ENCODE measurements at places on chromosomes 5 and 9.

DNA sequence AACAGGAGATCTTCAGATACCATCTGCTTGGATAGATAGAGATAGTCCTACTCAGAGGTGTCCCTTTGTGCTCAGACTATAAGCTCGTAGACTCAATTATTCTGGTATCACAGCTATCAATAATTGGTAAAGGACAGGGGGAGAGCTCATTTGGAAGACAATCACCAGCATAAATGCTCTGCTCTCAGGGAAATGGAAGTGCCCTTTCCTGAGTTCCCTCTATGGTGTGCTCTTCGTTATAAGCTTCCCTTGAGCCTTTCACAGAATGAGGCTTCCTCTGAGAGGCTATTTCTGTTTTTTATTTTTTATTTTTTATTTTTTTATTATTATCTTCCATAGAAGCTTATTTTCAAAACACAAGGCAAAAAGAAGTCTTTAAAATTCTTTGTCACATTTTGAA lies 1155.7 kb upstream of the DMAC1 start:
- no peak for DNase-seq

GRCh38 chr9:95770653-95771131 lies 104.8 kb upstream of the ERCC6L2 start:
- DNase-seq: no peak

- no peak for DNase-seq
These were observed 157.8 kb downstream of the NXNL2 start for GRCh38 chr9:88692827-88693226.

GRCh38 chr9:78972303-78972999 lies 599.3 kb upstream of the TLE4 start:
- DNase-seq: no peak

- DNase-seq: no peak
These were observed 59.7 kb downstream of the ATP10B start for GRCh38 chr5:160792281-160792680.

DNA sequence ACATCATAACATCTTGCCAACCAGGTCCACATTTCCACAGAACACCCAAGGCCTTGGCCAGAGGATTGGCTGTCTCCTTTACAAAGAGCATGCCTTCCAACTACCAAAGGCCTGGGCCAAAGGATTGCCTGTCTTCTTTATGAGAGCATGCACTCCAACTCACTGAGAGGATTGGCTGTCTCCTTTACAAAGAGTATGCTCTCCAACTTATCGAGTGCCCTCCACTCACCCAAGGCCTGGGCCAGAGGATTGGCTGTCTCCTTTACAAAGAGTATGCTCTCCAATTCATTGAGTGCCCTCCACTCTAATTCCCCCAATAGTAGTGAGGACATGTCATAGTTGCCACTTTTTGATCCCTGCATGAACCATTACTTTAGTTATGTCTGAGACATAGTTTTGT lies 79.9 kb upstream of the TAS2R1 start:
- DNase-seq: no peak

DNA sequence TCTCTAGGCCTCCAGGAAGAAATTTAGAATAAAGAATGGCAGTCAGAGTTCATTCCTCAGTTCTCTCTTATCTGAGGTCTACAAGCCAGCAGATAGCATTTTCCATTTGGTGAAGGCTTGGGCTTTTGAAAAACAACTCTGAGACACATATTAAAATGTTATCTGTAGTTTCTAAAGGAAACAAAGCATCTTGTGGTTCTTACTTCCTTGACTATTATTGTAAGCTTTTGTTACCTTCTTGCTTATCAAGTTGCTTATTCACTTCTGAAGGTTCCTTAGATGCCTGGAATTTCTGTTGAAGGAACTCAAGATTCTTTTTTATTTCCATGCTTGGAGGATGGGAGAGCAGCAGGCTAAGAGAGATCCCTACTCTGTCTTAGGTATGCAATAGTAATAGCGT lies 79.2 kb upstream of the MRPS30 start:
- no peak for DNase-seq

- no peak for DNase-seq
These were observed 255.6 kb downstream of the NR3C1 start for GRCh38 chr5:143147902-143148301.

- DNase-seq: no peak
These were observed 176.7 kb upstream of the PRDM9 start for GRCh38 chr5:23330726-23331125.

DNA sequence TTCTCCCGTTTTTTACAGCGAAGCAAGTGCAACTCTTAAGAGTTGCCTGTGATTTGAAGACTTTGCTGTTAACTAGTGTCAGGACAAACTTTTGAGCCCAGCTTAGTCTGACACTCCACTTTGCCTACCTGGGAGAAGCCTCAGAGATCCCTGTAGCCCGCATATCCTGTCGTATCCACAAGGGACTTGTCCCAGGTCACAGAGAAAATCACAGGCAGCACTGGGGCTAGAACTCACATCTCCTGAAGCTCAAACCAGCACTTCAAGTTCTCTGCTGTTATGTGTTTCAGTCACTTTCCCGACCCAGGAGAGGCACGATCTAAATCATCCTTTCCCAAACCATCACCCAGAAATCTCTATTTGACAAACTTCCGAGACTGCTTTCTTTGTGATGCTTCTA lies 584.5 kb downstream of the ACTL7B start:
- DNase-seq: no peak

- no peak for DNase-seq
These were observed 367.2 kb downstream of the OSTF1 start for GRCh38 chr9:75455444-75455921.

GRCh38 chr9:129177443-129177790 lies 644 bp downstream of the IER5L start:
- DNase-seq: no peak

DNA sequence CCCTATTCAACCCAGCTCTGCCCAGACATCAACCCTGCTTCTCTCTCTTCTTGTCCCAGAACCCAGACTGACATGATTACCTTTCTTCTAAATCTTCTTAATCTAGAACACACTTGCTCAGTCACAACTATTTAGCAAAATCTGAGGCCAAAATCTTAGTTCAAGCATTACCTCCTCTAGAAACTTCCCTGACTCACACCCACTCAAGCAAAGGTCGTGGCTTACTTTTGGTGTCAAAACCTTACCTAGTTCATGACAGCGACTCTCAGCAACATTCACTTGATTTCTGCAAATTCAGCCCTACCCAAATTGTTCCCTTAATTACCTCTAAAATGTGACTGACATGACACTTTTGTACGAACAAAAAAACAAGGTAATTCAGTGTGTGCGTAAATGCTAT lies 130.2 kb downstream of the TLE1 start:
- DNase-seq: no peak

- no peak for DNase-seq
These were observed 10.0 kb downstream of the ZSWIM6 start for GRCh38 chr5:61342071-61342501.

GRCh38 chr5:2505217-2505616 lies 246.3 kb downstream of the IRX2 start:
- DNase-seq: no peak

DNA sequence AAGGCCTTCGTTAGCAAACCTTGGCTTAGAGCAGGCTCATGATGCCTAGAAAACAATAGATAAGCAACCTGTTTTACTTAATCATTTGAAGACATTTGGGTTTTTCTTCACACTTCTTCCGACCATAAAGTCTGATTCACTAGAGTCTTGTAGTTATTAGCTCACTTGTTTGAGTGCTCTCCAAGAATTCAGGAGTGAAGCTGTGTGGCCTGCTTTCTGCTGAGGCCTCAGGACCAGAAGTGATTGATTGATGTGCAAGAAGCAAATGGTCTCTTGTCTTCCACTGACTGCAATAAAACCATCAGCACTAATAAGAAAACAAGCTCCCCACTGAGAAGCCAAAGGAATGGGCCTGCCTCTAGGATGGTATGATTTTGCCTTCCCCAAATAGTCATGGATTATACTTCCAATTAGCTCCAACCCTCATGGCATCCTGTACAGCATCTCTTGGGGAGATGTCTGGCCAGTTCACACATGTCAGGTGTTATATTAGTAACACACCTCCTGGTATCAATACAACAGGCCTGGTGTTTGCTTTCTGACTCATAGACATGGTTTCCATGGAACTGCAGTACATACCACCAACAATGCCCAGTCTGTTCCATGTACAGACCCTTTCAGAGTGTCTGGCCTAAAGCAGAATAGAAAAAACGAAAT lies 317.6 kb downstream of the CWC27 start:
- DNase-seq: no peak

DNA sequence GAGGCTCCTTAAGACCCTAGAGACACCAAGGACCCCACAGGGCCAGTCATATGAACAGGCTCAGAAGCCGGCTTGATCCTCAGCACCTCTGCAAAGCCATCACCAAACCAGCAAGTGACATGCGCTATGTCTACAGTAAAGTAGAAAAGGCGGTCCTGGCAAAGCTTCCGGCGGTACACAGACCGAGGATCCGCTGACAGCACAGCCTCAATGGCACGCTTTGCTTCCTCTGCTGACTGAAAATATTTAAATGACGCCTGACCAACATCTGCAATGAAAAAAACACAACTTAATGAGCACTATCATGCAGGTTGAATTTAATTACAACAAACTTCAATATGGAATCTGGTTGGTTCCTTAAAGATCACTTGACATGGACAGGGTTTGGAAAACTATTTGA lies 17.6 kb downstream of the TRMO start:
- DNase-seq: no peak

DNA sequence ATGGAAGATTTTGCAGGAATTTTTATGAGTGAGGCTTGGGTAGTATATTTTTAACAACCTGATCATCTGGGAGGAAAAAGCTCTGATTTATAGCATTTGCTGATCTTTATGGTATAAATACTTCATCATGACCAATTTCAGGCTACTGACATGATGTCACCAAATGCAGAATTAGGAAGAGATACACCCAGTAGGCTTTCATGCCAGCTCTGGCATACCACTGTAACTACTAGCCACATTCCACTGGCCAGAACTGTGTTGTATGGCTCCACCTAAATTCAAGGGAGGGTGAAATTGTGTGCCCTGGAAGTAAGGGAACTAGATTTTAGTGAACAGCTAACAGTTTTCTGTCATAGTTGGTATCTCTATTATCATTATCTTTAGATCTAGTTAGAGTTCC lies 17.6 kb downstream of the AP3S1 start:
- DNase-seq: no peak

- no peak for DNase-seq
These were observed 15.0 kb downstream of the SEMA4D start for GRCh38 chr9:89482901-89483361.

DNA sequence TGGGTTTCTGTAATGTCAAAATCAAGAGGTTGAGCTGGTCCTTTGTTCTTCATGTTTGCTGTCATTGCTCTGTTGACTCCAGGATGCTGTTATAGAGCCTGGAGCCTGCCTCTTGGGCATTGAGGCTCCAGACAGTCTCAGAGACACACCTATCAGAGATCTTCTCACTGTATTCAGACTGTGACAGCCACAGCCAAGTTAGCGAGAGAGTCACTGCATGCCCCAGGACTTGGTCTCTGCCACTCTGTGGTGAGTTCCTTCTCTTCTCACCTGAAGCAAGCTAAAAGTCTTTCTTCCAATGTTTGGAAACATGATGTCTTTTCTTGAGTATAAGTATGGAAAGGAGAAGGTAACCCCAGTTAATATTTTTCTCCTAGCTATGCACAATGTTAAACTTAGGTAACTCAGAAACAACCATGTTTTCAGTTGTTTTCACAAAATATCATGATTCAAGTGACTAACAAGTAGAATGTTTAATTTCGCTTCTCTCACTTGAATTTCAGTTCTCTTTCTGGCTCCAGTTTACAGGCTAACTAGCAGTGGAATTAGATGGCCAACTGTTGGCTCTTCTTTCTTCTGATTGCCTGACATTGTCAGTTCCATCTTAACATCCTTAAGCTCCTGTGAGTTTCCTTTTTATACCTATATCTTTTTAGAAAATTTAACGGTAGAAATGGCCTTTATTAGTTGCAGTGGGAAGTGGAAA lies 20.6 kb upstream of the ZFYVE16 start:
- no peak for DNase-seq

DNA sequence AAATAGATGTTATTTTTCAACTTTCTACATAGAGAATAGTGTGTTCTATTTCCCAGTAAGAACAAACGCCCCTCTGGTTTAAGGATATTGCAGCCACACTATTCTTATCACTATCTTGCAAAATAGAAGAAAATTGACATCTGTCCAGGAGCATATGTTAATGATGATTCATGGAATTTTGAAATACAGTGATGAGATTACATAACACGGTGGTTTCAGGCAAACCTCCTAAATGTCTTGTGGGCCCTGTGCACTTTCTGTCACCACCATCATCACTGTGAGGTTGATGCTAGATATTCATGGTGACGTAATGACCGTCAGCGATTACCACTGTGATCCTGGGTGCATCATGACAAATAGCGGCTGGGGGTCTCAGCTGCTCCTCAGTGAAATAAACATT lies 48.1 kb downstream of the CFAP90 start:
- DNase-seq: no peak

DNA sequence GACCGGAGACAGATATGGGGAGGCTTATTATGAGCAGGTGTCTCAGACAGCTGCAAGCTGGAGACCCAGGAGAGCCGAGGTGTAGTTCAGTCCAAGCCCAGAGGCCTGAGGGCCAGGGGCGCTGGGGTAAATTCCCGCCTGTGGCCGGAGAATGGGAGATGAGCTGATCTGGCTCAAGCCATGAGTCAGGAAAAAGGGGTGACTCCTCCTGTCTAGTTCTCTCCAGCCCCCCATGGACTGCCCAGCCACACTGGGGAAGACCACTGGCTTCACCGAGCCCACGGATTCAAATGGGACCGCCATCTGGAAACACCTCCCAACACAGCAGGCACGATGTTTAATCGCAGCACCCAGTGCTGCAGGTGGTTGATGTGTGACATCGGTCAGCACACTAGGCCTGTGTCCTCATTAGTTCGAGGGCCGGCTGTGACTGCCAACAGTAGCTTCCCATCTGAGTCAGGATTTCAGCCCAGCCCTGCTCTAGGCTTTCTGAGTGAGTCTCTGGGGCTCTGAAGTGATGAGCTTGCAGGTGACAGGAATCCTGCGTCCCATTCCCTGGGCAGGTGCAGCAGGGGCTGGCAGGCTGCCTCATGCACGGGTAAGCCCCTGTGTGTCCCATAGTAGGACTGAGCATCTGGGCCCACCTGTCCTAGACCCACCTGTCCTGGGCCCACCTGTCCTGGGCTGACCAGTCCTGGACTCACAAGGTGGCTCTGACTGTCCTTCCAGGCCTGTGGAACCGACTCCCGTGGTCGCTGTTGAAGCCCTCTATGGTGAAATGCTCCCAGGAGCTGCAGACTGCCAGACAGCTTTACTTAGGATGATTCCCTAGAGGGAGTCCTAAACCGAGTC lies 49.7 kb downstream of the AHRR start:
- no peak for DNase-seq

GRCh38 chr9:124487260-124488182 lies 19.7 kb downstream of the NR5A1 start:
- DNase-seq: no peak

DNA sequence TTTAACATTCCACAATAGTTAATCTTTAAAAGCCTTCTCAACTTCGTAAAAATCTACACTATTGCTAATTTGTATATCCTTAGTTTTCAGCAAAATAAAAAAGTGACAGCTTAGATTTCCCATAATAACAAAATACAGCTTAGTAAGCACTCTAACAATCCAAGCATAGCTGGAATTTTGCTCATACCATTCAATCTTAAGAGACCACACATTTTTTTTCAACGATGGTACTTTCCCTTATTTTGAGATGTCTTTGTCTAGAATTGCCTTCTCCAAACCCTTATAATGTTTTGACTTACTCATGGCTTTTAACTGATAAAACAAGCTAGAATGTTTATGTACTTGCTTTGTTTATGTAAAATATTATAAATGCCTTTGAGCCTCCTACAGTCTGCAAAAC lies 65.6 kb downstream of the HOMER1 start:
- no peak for DNase-seq

- DNase-seq: no peak
These were observed 444.0 kb upstream of the ZNF608 start for GRCh38 chr5:125190232-125191087.

Data from body of pancreas (tissue), 4 donors.